ENCODE measurements at places on chromosomes 1 and 21.

DNA sequence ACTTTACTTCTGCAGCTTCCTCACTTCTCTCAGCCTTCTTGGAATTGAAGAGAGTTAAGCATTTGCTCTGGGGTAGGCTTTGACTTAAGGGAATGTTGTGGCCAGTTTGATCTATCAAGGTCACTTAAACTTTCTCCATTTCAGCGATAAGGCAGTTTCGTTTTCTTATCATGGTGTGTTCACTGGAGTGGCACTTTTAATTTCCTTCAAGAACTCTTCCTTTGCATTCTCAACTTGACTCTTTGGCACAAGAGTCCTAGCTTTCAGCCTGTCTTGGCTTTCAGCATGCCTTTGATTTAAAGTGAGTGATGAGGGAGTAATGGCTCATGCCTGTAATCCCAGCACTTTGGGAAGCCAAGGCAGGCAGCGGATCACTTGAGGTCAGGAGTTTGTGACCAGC is 38.7 kb downstream of the HS2ST1 start:
- DNase-seq = no peak

GRCh38 chr1:185324118-185324517 is 7.1 kb upstream of the IVNS1ABP start:
- DNase-seq = no peak

DNA sequence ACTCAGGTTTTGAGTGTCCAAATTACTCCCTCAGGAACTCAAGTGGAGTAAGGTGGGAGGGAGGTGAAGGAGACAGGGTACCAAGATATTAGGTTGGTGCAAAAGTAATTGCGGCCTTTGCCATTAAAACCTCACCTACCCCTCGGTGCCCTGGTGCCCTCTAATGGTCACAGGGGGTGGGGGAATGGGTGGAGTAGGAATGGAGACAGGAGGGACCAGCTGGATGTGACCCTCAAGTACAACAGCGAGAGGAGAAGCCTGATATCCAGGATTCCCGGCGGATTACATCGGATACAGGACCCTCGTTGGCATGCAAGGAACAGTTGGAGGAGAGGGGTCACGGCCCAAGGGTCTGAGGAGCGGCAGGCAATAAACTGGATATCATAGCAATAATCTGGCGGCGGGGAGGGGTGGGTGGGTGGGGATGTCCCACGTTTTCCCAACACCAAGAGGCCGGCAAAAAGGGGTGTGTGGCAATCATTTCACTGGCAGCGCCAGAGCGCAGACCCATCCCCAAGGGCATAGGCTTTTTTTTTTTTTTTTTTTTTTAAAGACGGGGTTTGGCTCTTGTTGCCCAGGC is 4.3 kb upstream of the ZBTB7B start:
- DNase-seq = no peak

DNA sequence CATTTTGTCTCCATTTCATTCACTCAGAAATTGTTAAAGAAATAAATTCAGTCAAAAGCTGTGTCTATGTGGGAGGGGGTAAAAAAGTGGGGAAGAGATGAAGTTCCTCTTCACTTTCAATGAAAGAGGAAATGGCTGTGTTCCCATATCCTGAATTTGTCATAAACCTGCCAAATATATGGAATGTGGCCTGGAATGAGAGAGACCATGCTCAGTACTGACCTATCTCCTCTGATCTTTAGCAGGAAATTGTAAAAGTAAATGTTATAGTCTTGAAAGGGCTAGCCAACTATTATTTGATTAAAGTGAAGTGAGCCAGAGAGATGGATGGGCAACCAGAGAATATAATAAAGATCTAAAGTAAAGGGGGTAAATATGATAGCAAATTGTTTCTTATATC is 130.3 kb upstream of the C21orf91 start:
- no peak for DNase-seq

DNA sequence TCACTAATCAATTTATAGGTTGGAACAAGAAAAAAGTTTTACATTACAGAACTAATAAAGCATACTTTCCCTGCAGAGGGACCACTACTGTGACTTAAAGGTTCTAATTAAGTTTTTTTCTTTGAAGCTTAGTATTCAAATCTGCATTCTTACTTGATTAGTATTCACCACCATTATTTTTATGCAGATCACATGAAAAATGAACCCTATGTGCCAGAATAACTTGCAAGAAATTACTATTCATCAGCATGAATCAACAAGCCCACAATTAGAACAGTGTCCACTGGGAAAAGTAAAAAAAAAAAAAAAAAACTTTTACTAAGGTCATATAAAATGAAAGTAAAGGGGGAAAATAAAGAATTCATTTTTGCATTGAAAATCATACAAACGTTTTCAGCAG is 90.8 kb downstream of the SMYD3 start:
- DNase-seq = no peak

- no peak for DNase-seq
Observed at GRCh38 chr1:223716302-223716862, 4.0 kb downstream of the CAPN2 start.

DNA sequence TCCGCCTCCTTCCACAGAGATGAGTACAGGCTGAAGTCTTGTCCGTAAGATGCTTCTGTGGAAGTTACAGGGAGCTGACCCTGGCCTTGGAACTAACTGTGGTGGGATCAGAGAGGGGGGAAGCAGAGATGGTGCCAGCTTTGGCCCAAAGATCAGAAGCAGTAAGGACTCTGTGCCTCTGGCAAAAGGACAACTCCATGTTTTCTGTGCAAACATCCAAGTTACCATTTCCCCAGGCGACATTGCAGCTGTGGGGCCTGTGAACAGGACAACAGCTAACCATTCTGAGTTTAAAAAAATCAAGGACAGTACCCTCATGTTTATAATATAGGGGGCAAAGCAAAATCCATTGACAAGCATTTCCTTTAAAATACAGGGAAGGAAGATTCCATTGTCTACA is 38.4 kb downstream of the TEX35 start:
- no peak for DNase-seq

- DNase-seq = no peak
Observed at GRCh38 chr1:38246955-38247952, 200.7 kb upstream of the POU3F1 start.

DNA sequence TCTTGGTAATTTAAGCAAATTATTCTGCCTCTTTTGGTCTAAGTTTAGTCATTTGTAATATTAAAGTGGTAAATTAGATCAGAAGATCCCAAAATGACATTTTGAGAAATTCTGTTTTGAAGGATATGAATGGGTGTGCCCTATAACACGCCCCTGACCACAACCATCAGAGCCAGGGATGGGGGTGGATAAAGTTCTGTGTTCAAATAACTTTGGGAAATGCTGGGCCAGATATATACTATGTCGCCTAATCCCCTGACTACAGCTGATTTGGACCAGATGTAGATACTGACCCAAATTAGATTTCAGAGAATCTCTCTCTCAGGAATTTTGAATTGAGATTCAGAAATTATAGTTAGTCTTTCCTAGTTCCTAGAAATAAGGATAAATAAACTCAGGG is 21.2 kb upstream of the EDEM3 start:
- DNase-seq = no peak

DNA sequence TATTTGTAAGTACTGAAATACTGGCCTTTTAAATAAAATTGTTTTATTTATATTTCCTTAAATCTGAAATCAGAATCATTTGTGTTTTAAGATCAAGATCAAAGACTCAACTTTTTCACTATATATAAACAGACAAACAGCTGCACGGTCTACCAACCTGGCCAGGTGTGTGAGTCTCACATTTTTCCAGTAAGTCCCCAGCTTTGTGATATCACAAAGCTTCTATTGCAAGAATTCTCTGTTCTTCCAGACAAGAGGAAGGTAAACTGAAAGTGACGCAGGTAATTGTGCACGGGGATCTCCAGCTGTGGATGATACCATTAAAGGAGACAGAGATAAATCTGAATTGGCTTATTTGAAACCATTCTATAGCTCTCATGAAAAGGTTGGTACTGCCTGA is 41.2 kb upstream of the CYP2J2 start:
- no peak for DNase-seq

DNA sequence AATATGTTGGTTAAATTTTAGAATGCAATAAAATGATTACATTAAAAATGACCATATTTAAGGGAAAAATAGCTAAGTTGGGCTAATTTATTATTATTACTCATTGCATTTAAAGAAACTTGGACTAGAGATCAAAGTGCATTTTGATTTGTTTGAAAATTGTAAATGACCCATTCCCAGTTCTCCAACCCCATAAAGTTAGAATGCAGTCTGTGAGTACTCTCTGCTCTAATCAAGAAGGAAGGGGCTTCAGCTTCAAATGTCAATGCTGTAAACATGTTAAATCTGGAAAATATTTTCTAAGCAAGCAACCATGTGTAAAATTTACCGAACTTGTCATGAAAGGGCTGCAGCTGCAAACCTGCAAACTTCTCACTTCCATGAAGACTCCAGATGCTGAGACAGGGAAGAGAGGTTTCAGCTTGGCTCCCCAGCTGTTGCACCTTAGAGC is 232.7 kb downstream of the TTLL7 start:
- no peak for DNase-seq

DNA sequence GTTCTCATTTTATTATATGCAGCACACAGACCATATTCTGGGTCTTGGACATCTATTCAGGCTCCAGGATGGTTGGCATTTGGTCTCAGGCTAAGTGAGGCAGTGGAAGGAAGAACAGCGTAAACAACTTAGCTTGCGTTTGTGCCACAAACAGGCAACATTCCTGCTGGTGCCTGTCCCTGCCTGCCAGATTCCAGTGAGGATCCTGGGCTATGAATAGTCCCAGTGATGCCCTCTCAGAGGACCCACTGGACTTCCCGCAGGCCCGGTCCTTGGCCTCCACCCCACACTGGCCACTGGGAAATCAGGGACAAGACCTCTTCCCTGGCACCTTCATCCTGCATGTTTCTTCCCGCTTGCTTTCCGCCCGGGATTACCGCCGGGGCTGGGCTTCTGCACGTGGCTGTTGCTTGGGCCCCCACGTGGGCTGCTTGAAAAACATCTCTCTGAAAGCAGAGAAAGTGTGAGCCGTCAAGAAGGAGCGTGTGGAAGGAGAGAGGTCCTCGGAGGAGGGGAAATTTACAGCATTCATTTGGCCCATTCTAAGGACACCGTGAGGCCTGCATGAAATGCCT is 145.1 kb upstream of the WNT4 start:
- DNase-seq = no peak

GRCh38 chr1:13753636-13754402 is 53.8 kb downstream of the PRDM2 start:
- no peak for DNase-seq

DNA sequence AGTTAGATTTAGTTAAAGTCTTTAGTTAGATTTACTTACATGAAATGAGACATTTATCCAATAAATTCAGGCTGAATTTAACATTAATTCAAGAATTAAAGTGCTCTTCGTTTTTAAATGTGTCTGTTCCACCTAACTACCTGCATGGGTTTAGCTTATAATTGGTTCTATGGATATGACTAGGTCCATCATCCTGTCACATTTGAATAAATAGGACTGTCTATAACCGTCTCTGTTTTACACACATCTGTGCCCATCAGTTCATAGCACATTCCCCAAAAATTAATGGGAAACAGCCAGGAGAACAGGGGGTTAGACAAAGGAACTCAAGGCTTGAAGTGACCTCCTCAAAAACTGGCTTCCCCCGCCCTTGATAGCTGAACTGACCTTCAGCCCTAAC is 219.6 kb downstream of the MRPL39 start:
- DNase-seq = no peak

GRCh38 chr1:88398338-88398737 is 285.7 kb upstream of the PKN2 start:
- DNase-seq = no peak

GRCh38 chr1:118190561-118190960 is 5.5 kb upstream of the SPAG17 start:
- no peak for DNase-seq

- no peak for DNase-seq
Observed at GRCh38 chr1:93330617-93331016, 15.1 kb upstream of the DR1 start.

- DNase-seq = no peak
Observed at GRCh38 chr1:10906866-10907519, 105.5 kb upstream of the TARDBP start.

GRCh38 chr21:40696246-40696645 is 150.7 kb downstream of the DSCAM start:
- no peak for DNase-seq

- no peak for DNase-seq
Observed at GRCh38 chr1:237398751-237399150, 356.8 kb downstream of the RYR2 start.

All from GM12892 (cell line).